ENCODE measurements at places on chromosomes 2 and 18. TPM values are rescaled to one million over a fixed set of nuclear protein-coding genes. Genes with fewer than 3 reads are reported as not detected.

- no peak overlapping the region for H3K4me3 ChIP-seq
- DNase-seq = no peak
- H3K27me3 ChIP-seq = no peaks in the 10 kb centered on the region
- H3K4me1 ChIP-seq = no peaks in the 10 kb centered on the region
- no peaks in the 10 kb centered on the region for H3K36me3 ChIP-seq
Observed at GRCh38 chr18:3504637-3505036, 54.7 kb downstream of the TGIF1 start.

GRCh38 chr2:127743477-127744026, 42.3 kb downstream of the SFT2D3 start:
- peaks cover 44% of the 10 kb centered on the region for H3K36me3 ChIP-seq
- DNase-seq = no peak
- no peak overlapping the region for H3K27ac ChIP-seq
- H3K27me3 ChIP-seq = no peaks in the 10 kb centered on the region

DNA sequence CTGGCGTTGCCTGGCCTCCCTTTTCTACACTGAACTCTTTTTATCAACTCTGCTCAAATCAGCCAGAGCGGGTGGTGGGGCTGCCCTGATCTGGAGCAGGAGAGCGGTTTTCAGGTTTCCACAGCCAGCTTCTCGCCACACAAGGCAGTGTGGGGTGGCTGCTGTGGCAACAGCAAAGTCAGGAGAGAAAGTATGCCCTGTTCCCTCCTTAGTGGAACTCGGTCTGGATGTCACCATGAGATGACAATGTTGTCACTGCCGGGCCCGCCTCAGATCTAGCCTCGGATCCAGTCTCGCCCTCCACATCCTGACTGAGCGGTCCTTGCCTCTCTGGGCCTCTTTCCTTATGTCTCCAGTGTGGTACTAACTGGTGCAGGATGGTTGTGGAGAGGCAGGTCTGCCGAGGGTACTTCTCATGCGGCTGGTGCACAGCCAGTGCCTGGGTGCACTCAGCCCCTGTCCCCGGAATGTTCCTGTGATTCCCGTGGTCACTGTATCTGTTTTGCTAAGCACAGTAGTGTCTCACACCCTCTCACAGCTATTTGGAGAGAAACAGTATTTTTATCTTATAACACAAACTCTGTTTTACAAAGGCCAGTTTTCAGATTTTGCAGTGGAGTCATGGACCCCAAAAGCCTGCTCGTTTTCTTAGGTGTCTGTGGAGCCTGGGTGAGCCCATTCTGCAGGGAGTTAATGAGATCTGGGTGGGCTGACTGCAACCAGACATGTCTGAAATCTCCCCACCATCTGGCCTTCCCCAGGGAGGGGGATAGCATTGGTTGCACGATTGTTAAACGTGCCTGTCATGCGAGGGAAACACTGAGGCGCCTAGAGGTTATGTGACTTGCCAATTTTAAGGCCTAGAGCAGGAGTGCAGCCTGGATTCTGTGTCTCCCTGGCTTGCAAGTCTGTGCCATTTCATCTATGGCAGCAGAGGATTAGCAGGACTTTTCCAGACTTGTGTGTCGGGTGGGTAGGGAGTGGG, 261.1 kb upstream of the AGAP1 start:
- H3K27me3 ChIP-seq = no peaks in the 10 kb centered on the region
- H3K4me1 ChIP-seq = no peaks in the 10 kb centered on the region
- no peak overlapping the region for H3K27ac ChIP-seq
- H3K36me3 ChIP-seq = no peaks in the 10 kb centered on the region

Gene SLC4A5
- polyA plus RNA-seq = 1.1 TPM
